AG20443 (cell line): ENCODE measurements at places on chromosomes 16 and 17.

DNA sequence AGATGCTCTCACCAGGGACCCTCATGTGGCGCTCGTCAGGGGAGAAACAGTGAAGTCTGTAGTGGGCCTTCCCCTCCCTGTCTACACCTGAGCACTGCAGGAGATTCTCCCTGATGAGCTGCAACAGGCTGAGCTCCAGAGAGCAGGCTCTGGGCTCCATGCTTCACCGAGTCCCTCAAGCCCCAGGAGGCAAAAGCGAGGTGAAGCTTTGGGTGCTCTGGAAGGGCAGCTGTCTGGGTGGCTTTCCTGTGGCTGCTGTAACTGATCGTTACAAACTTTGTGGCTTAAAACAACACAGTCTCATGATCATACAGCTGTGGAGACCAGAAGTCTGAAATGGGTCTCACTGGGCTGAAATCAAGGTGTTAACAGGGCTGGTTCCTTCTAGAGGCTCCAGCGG lies 12.1 kb upstream of the CD300LD start:
- DNase-seq, result no peak

DNA sequence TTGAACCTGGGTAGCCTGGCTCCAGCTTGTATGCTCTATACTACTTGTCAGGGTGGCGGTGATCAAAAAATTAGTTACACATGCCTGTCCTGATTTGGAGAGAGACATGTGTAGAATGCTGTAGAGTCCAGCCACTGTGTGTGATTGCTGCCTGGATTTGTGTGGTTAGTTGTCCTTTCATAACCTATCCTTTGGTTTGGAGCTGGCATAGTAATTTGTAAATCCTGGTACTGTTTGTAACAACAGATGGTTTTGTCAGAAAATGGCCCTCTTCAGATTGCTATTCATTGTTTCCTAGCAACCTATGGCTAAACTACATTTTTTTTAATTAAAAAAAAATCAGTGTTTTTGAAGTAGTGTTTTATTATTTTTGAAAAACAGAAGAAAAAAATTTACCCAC lies 30.5 kb downstream of the ETV4 start:
- DNase-seq, result no peak

- DNase-seq, result no peak
Measured at GRCh38 chr16:88435437-88436355, 17.4 kb upstream of the ZFPM1 start.

DNA sequence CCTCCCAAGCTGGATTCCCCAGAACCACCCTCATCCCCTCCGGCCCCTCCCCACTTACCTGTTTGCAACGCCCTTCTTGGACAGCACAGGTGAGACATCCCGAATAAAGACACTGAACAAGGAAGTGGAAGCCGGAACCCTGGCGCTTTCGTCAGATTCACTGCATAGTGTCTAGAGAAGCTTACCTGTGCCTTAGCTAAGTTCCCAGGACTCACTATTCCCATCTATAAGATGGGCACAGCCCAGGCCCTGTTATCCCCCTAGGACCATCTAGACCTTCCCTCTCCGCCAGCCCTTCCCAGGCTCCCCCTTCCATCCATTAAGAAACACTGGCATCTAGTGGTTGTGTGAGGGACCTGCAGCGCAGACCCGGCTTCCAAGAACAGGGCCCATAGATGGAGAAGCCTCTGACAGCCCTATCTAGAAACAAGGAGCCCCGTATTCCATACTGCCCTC lies 26.9 kb upstream of the RPL38 start:
- DNase-seq, result peak; percentile 87

GRCh38 chr16:17331991-17332390 lies 138.8 kb downstream of the XYLT1 start:
- no peak for DNase-seq

DNA sequence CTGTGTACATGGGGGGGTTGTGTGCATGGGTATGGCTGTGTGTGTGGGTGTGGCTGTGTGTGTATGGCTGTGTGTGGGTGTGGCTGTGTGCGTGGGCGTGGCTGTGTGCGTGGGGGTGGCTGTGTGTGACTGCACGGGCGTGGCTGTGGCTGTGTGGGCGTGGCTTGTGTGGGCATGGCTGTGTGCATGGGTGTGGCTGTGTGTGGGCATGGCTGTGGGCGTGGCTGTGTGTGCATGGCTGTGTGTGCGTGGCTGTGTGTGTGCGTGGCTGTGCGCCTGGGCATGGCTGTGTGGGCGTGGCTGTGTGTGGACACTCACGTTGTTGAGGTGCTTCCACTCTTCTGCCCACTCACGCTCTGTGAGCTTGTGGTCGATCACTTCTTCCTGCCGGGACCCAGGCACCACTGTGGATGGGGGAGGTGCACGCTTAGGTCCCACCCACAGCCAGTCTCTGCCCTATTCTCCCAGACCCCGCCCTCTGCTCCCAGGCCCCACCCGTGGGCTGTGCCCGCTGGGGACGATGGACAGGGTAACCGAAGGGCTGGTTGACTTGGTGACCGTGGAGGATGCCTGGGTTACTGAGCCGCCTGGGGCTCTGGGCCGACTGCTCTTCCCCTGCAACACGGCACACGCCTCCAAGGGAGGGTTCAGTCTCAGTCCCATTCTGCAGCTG lies 16.0 kb upstream of the PABPN1L start:
- peak; percentile 33 for DNase-seq

DNA sequence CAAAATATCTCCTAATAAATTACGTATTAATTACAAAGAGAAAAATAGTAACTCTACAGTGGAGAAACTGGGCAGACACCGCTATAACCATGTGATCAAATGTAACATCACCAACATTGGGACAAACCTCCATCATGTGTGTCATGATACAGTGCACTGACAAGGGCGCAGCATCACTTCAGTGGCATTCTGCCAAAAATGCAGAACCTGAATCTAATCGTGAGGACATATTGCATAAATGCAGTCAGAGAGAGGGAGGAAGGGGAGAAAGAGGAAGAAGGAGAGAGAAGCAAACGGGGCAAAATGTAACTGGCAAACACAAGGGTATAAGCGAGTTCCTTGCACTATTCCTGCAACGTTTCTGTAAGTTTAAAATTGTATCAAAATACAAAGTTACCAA lies 74.2 kb upstream of the MARCHF10 start:
- no peak for DNase-seq

- no peak for DNase-seq
Measured at GRCh38 chr17:80919331-80920311, 72.0 kb upstream of the CHMP6 start.

- DNase-seq, result no peak
Measured at GRCh38 chr17:77419547-77420094, 278.9 kb downstream of the SEC14L1 start.

DNA sequence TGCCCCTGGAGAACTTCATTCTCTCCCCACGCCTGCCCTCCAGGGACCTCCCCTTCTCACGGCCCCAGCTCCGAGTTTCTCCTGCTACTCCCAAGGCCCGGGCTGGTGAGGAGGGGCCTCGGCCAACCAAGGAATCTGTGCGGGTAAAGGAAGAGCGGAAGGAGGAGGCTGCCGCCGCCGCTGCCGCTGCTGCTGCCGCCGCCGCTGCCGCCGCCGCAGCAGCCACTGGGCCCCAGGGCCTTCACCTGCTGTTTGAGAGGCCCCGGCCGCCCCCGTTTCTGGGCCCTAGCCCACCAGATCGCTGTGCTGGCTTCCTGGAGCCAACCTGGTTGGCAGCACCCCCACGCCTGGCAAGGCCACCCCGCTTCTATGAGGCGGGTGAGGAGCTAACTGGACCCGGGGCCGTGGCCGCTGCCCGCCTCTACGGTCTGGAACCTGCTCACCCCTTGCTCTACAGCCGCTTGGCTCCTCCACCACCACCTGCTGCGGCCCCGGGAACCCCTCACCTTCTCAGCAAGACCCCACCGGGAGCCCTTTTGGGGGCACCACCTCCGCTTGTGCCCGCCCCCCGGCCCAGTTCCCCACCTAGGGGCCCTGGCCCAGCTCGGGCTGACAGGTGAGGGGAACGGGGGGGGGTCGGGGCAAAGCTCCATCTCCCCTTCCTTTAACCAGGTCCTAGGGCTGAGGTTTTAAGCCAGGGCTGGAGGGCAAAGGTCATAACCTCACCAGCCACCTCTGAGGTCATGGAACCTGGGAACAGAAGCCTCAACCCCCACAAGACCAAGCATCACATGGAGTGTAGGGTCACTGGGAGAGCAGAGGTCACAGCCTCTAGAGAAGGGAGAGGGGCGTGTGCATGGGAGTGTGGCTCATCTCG lies 11.0 kb downstream of the FBRS start:
- DNase-seq, result no peak

GRCh38 chr17:78116411-78116810 lies 12.1 kb downstream of the TMC6 start:
- DNase-seq, result no peak

DNA sequence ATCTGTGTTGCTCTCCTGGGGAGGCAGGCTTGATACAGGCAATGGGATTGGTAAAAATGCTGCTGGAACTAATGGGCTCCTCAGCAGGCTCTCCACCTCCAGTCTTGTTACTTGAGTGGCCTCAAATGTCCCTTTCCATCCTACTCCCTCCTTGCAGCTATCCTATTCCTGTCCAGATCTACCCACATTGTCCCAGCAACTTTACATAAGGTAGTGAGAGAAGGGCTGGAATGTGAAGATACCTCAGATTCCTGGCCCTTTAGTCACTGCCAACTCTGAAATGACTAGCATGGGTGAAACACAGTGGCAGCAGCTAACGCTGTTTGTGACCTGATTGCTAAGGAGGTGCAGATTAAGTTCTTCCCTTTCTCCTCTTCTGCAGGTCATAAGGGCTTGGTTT lies 210.1 kb upstream of the HS3ST4 start:
- DNase-seq, result no peak

DNA sequence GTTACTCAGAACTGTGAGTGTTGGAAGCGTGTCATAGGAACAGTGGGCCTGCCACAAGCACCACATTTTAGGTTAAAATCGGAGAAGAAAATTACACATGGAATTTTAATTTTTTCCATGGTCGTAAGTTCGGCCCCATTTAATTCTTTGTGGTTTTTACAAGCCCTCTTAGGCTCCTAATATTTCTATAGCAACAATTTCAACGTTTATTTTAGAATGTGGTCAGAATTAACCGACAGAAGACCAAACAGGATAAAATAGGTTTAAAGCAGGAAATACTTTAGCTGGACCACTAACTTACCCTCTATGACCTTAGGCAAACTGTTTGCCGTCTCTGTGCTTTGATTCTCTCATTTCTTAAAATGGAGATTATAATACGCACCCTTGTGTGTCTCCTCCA lies 69.9 kb downstream of the FTO start:
- DNase-seq, result no peak

- no peak for DNase-seq
Measured at GRCh38 chr17:57379237-57379894, 123.0 kb downstream of the MSI2 start.

DNA sequence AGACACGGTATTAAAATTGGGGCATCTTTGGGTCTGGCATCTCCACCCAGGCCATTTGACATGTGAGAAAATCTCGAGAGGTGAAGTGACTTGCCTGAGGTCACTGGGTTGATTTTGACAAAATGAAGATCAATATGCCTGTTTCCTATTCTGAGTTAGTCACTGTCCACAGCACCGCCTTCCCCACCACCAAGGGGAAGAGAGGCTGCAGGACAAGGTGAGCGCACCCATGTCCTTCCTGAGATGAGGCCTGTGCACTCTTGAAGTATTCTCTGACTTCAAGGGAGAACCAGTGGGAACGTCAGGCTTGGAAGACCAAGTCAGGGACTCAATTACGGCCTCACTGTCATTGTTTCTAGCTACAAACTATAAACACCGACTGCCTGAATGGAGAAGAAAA lies 49.9 kb upstream of the WSB1 start:
- no peak for DNase-seq

GRCh38 chr16:20874088-20874581 lies 26.0 kb downstream of the DCUN1D3 start:
- DNase-seq, result no peak

DNA sequence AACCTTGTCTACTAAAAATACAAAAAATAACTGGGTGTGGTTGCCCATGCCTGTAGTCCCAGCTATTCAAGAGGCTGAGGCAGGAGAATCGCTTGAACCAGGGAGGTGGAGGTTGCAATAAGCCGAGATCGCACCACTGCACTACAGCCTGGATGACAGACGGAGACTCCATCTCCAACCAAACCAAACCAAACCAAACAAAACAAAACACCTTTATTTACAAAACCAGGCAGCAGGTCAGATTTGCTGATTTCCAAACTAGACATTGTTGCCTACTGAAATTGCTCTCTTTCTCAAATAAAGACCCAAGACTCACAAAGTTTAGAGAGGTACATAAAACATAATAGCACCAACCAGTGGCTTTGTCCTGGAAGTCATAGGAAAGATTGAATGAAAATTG lies 5.7 kb upstream of the TMEM238L start:
- DNase-seq, result no peak
